ENCODE measurements at places on chromosomes 12 and 14. TPM values are rescaled to one million over a fixed set of nuclear protein-coding genes. Genes with fewer than 3 reads are reported as not detected.

IFT43 gene
- total RNA-seq, result 27.9 TPM

RHEBL1 gene
- total RNA-seq, result 0.09 TPM

RPS6KL1 gene
- total RNA-seq, result 1.6 TPM

CLEC9A gene
- total RNA-seq, result not detected

SERPINA10 gene
- total RNA-seq, result not detected

MCRS1 gene
- 66.0 TPM for total RNA-seq

SSTR1 gene
- total RNA-seq, result not detected

APOF gene
- not detected for total RNA-seq

KRR1 gene
- 38.9 TPM for total RNA-seq

KLHL33 gene
- not detected for total RNA-seq

RPL10L gene
- total RNA-seq, result not detected

FCF1 gene
- 34.9 TPM for total RNA-seq

VASH1 gene
- 1.3 TPM for total RNA-seq

PPP1R36 gene
- total RNA-seq, result 0.14 TPM

ASCL4 gene
- total RNA-seq, result not detected

IFT81 gene
- total RNA-seq, result 8.4 TPM

TPH2 gene
- not detected for total RNA-seq

CD163L1 gene
- not detected for total RNA-seq

RAPGEF3 gene
- total RNA-seq, result 4.2 TPM

RNASE4 gene
- total RNA-seq, result 11.1 TPM

GRIP1 gene
- 3.6 TPM for total RNA-seq

DNAJC22 gene
- total RNA-seq, result 0.35 TPM

GNB3 gene
- 0.92 TPM for total RNA-seq

All from airway epithelial cell (primary cell).